Epithelial cell of proximal tubule (primary cell): ENCODE measurements at places on chromosomes 12 and 14. TPM values are rescaled to one million over a fixed set of nuclear protein-coding genes. Genes with fewer than 3 reads are reported as not detected.

DNA sequence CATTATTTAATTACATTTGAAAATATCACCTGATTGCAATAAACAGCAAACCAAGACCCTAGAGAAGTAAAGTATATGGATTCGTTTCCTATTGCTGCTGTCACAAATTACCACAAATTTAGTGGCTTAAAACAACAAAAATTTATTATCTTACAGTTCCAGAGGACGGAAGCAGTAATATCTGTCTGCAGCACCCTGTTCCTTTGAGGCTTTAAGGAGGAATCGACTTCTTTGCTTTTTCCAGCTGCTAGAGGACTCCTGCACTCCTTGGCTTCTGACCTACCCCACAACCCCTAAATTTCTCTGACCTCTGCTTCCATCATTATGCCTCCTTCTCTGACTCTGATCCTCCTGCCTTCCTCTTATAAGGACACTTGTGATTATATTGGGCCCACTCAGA is 23.8 kb upstream of the PPM1A start:
- DNase-seq: no peak

- DNase-seq: no peak
Observed at GRCh38 chr14:27929797-27930347, 836.7 kb upstream of the FOXG1 start.

DNA sequence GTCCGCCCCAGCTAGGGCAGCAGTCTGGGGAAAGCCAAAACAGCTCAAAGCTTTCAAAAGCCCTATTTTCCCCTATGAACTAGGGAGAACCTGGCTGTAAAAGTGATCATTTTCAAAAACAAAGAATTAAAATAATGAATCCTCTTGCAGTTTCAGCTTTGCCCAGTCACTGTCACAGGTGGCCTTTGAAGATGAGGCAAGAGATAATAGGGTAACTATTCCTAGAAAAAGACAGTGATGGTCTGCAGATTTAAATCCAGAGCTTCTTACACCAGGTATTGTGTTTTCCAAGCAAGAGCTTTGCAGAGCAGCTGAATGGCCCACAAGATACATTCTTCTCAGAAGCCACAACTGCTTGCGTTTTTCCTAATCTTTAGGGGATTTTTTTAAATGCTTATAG is 80.2 kb upstream of the NUDT4 start:
- DNase-seq: no peak

DNA sequence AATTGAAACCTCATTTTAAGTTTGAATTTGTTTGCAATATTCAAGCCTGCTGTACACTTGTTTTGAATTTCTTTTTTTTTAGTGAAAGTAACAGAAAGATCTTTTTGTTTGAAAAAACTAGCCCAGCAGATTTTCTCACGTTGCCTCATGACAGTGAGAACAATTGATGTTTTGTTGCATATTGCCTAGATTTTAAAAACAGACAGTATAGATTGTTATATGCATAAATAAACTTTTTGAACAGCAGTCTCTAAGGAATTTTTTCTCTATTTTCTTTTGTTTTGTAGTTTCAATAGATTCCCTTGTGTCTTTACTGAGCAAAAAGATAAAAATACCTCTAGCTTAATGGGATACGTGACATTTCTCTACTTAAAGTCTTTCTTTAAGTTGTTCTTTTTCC is 15.4 kb downstream of the OR6C6 start:
- no peak for DNase-seq

DNA sequence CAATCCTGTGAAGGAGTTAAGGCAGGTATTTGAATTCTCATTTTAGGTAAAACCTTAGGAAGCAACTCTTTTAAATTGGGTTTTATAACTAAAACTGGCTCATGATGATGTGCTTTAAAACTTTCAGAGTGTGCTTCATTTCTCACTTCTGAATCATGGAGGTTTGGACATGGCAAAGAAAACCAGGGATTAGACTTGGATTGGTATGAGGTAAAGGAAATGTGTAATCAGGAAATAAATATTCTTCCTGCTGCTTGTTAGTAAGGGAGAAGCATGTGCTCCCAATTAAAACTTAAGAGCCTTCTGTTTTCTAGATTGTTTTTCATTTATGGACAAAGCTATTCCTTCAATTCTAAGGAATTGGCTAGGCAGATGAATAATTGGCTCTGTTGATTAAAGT is 57.4 kb downstream of the FBXO33 start:
- no peak for DNase-seq

DNA sequence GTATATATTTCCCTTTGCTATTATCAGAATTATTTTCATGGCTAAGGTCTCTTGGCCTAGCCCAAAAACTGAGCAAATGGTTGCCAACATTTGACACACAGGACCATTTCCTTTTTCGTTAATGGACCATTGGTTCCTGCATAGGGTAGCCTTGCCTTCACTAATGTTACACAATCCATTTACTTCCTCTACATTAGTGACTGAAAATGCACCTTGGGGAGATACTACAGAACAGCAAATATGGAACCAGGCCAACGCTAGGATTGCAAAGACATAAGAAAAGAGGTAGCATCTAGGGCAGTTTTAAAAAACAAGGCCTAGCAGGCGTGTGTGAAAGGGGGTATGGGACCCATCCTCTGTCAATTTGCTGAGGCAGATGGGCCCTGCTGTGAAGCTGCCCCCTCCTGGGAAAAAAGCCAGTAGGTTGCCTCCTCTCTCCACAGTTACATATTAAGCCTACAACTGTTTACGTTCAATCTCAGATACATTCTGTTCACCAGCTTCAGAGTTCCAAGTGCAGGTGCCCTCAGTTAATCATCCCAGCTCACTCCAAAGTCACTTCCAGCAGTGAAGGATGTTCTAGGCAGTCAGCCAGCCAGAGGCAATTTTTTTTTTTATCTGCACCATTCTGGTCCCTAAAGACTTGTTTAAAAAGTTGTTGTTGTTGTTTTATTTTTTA is 15.0 kb downstream of the AQP6 start:
- no peak for DNase-seq

- DNase-seq: no peak
Observed at GRCh38 chr12:113226696-113227568, 5.7 kb downstream of the TPCN1 start.

DNA sequence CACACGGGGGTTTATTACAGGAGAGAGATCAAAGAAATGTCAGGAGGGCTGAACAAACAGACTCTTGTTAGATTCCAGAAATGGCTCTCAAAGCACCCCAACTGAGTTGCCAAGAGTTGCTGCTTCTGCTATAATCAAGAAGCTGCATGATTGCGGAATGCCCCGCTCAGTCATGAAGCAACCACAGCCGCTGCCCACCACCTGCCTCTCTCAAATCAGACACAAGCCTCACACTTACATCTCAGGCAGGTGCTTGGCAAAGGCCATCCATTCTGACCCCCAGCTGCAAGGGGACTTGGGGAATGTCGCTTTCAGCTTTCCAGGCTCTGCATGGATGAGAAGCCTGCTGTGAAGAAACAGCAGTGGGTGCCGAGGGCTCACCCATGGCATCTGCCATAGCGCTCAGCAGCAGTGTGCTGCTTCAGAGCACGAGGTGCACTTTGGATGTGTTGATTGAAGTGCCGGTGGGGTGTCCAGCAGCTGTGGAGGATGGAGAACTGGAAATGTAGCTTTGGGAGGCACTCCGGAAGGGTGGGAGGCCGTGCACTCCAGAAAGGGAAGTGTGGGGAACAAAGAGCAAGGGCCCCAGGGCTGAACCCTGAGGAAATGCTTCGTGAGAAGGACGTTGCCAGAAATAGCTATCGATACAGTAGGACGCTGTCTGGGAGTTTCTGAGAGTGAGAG is 37.7 kb downstream of the LRRC74A start:
- no peak for DNase-seq

DNA sequence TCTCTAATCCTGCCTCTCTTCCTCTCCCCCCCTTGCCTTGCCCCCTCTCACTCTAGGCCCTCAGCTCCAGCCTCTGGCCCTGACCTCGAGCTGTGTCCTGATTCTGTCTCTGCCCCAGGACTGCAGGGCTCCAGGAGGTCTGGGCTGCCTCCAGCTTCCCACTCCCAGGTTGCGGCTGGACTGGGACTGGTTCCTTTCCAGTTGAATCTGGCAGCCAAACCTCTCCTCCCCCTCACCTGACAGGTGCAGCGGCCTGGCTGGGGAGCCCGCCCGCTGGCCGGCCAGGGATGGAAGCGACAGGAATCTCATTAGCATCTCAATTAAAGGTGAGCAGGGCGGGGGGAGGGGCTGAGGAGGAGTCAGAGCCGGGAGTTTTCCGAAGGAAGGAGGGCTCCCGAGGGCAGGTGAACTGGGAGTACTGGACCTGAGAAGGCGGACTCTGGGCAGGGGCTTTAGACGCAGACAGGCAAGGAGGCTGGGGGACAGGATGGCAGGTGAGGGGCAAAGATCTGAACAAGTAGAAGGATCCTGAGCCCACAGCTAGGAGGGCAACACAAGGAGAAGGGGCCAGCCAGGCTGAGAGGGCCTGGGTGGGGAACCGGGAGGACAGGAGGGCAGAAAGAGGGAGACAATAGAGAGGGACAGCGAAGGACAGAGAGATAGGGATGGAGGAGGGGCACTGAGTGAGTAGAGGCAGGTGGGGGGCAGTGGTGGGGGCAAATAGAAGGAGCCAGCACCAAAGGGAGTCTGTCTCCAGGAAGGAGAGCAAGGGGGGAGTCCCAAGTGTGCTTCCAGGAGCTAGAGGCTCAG is at the start of gene SCNN1A:
Gene SCNN1A (minus strand): TSS at position 295 of the 810 bp plus-strand sequence. CDS start 780 bp downstream, outside the sequence.
- no peak for DNase-seq

DNA sequence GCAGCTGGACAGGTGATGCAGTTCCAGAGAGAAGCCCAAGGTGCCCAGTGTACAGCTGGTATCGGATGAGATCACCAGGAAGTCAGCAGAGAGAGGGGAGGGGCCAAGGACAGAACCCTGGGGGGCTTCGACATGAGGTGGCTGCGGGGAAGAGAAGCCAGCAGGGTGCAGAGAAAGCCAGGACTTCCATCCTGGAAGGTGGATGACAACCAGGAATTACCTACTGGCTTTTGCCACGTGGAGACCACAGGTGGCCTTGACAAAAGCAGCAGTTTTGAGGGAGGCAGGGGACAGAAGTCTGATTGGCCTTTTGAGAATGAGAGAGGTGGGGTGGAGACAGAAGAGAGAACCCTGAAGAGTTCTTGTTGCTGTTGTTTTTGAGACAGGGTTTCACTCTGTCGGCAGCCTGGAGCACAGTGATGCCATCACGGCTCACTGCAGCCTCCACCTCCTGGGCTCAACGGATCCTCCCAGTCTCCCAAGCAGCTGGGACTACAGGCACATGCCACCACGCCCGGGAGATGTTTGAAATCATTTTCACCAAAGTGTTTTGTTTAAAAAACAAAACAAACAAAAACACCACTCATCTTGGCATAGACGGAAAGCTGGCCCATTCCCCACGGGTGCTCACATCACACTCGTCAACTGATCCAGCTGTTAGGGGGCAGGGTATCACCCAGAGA is 35.2 kb downstream of the CDC42BPB start:
- DNase-seq: no peak

- DNase-seq: peak; percentile 23
Observed at GRCh38 chr12:19482036-19482435, 42.7 kb downstream of the AEBP2 start.

GRCh38 chr14:88380405-88380804 is 5.1 kb upstream of the SPATA7 start:
- no peak for DNase-seq

GRCh38 chr12:130240831-130241590 is 78.7 kb downstream of the FZD10 start:
- no peak for DNase-seq

- no peak for DNase-seq
Observed at GRCh38 chr14:56812364-56813141, 2.3 kb upstream of the OTX2 start.

- no peak for DNase-seq
Observed at GRCh38 chr14:103530390-103530789, 1.4 kb downstream of the TRMT61A start.

DNA sequence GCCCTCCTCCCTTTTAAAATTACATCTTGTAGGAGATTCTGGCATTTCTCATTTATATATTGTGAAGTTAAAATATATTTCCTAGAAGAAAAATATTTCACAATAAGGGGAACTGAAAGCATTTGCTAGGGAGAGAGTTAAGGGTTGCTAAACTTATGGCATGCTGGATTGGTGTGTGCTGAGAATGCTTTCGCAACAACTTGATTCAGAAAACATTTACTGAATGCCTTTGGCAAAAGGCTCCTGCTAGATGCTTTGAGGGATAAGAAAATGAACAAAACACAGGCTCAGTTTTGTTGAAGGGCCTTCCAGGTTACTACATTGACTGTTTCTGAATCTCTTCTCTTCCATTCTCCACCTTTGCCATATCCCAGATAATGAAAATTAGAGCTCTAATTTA is 67.5 kb downstream of the DIP2B start:
- DNase-seq: peak; percentile 60

- DNase-seq: no peak
Observed at GRCh38 chr14:59997449-59997848, 77.5 kb downstream of the LRRC9 start.

DNA sequence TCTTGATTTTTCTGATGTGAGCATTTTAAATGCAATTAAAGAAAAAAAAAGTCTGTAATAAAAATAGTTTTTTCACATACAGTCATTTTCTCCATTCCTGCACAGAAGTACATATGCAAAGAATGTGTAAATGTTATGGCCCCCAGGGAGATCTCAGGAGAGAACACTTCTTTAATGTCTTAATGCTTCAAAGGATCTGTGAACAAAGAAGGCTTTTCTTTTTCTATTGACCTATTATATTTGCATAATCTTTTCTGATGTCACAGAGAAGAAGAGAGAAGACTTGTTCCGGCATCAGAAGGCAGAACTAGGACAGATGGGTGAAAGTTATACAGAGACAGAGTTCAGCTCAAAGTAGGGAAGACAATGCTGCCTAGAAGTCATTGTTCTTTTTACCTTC is 413.5 kb upstream of the STXBP6 start:
- DNase-seq: no peak

DNA sequence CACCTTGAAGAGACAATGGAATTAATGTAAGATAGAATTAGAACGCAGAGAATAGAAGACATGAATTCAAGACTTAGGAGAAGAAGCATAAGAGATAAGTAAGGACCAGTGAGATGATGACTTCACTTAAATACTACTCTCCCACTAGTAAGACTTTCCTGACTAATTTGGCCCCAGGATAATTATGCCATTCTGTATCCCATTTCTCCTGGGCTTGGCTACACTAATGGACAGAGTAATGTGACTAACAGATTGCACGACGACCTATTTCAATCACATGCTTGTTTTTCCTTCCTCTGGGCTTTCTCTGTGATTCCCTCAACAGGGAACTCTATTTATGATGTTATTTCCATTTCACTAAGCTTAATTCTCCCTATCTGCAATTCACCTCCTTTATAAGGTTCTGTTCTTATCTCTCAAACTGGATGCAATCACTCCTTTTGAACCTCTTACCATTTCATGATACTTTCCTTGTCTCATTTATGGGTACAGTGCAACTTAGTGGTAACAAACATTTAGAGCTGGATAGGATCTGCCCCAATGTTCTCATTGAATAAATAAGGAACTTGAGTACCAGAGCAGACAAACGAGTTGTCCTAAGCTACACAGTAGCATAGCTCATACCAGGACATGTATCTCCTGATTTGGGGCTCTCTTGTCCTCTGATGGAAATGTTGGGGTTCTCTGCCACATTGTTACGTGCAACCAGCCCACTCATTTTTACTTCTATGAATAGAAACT is 102.7 kb downstream of the BTG1 start:
- no peak for DNase-seq

- no peak for DNase-seq
Observed at GRCh38 chr12:42586268-42586667, 3.3 kb downstream of the PRICKLE1 start.

LRP6 gene
- total RNA-seq: 9.3 and 23.8 TPM in 2 replicates

ZC2HC1C gene
- total RNA-seq: 1.9 and 2.2 TPM in 2 replicates

INHBC gene
- total RNA-seq: not detected in 2 replicates

CYP46A1 gene
- under 0.01 TPM in 1 of 2 replicates, not detected in the other for total RNA-seq

KRT78 gene
- total RNA-seq: not detected in 2 replicates

PNN gene
- total RNA-seq: 30.4 and 43.4 TPM in 2 replicates

GPR84 gene
- total RNA-seq: not detected in 2 replicates

RPGRIP1 gene
- total RNA-seq: 0.07 TPM in 1 of 2 replicates, not detected in the other

SERPINA10 gene
- not detected in 2 replicates for total RNA-seq

EPYC gene
- total RNA-seq: not detected in 2 replicates
